Adrenal gland (tissue), 19 donors: ENCODE measurements at places on chromosomes 7 and 10. TPM values are rescaled to one million over a fixed set of nuclear protein-coding genes. Genes with fewer than 3 reads are reported as not detected.

DNA sequence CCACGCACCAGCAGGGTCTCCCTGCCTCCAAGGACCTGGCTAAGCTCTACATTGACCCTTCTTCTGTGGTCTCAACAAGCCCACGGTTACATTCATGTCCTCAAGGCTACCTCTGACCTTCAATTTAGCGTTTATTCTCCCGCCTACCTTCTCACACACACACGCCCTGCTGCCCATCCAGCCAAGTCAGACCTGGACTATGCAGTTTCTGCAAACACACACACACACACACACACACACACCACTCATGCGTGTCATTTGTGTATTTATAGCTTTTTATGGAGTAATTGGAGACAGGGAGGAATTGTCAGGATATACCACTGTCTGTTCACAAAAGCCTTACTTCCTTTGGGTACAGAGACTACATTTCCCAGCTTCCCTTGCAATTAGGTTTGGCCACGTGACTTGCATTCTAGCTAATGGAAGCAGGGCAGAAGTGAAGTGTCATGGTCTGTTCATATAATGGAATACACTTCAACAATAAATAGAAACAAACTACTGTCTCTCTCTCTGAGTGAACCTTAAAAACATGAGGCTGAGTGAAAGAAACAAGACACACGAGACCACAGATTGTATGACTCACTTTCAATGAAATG, 53.8 kb upstream of the CPXM2 start:
- H3K27ac ChIP-seq, result no peak overlapping the region
- H3K4me1 ChIP-seq, result no peaks in the 10 kb centered on the region
- no peaks in the 10 kb centered on the region for H3K27me3 ChIP-seq
- no peak overlapping the region for H3K4me3 ChIP-seq

GRCh38 chr7:103912891-103913605, 76.4 kb downstream of the RELN start:
- DNase-seq, result no peak
- H3K27me3 ChIP-seq, result no peaks in the 10 kb centered on the region
- no peak overlapping the region for H3K27ac ChIP-seq
- no peaks in the 10 kb centered on the region for H3K4me1 ChIP-seq

- no peak overlapping the region for H3K27ac ChIP-seq
- H3K4me3 ChIP-seq, result no peak overlapping the region
- DNase-seq, result no peak
- no peaks in the 10 kb centered on the region for H3K36me3 ChIP-seq
These were observed 2.0 kb downstream of the DBNL start for GRCh38 chr7:44046321-44047061.

DNA sequence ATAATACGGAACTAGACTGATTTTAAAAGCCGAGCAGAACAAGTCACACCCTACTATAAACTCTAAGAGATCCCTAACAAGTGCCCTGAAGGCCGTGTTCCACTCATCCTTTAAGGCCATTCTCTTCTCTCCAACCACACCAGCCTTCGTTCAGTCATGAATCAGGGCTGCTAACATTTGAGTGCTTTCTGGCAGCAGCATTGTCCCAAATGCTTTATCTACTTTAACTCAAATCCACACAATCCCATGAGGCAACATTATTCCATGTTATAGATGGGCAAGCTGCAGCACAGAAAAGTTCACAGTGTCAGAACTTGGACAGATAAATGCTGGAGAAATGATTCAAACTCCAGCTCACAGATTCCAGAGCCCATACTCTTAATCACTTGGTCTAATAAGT, 73.5 kb downstream of the MALSU1 start:
- H3K4me1 ChIP-seq, result no peaks in the 10 kb centered on the region
- no peak overlapping the region for H3K4me3 ChIP-seq
- H3K36me3 ChIP-seq, result no peaks in the 10 kb centered on the region
- no peaks in the 10 kb centered on the region for H3K27me3 ChIP-seq

DNA sequence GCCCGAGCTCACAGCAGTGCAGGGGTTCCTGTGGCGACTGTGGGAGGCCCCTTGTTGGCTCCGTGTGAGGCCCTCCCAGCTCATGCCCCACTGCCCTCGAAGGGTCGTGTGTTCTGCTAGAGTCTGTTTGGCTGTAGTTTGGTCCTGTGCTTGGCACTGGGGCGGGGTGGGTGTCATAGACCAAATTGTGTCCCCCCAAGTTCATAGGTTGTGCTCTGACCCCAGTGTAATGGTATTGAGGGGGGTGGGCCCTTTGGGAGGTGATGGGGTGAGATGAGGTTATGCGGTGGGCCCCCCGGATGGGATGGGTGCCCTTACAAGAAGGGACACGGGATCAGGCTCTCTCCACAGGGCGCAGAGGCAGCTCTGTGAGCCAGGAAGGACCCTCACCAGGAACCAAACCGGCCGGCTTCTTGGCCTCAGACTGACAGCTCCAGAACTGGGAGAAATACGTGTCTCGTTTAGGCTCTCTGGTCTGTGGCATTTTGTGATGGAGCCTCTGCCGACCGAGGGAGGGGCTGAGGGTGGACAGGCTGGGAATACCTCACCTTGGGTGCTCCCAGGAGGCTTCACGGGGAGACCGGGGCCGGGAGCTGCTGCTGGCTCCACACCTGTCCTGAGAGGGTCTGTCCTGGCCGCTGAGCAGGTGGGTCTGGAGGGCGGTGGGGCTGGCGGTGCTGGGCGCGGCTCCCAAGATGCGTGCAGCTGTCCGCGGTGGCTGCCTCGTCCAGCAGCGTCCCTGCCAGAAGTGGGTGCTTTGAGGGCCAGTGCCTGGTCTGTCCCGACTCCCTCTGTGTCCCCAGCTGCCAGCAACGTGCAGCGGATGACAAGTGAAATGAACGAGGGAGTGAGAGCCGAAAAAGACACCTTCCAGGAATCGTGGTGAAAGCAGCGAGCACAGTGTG, 89.4 kb downstream of the INPP5A start:
- H3K4me3 ChIP-seq, result no peak overlapping the region
- H3K4me1 ChIP-seq, result peaks cover 48% of the 10 kb centered on the region
- no peak for DNase-seq
- peak overlapping the region; percentile 81 for H3K27ac ChIP-seq
- H3K27me3 ChIP-seq, result no peaks in the 10 kb centered on the region

DNA sequence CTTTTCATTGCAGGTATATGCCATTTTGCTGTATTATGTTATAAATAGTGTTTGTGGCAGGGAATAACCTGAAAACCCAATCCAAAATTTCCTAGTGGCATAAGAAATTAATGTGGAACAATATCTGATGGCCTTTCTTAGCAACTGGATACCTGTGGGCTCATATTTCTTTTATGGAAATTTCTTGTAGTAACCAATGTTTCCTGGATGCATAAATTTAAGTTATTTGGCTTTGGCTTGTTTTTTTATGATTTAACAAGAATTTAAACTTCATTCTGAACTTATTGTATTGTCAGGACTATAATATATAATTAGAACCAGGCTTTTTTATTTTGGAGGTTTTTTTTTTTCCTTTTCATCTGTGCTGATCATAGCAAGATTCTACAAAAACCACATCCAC, 30.1 kb downstream of the TBC1D12 start:
- H3K27ac ChIP-seq, result no peak overlapping the region
- no peak for DNase-seq
- H3K4me1 ChIP-seq, result no peaks in the 10 kb centered on the region
- no peaks in the 10 kb centered on the region for H3K27me3 ChIP-seq

DNA sequence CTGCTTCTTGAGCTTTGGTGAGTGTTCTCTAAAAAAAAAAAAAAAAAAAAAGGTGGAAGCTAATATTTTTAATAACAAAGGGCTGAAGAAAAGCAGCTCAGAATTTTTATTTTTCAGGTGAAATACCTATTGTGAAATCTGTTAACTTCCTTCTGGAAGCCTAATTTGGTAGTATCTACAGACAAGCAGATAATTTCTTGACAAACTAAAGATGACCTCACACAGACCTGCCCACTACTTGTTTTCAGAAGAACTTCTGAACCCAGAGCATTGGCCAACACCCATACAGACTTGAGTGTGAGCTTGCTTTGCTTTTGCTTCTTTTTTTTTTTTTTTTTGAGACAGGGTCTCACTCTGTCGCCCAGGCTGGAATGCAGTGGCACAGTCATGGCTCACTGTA, 31.2 kb downstream of the LRRC4 start:
- no peak overlapping the region for H3K27ac ChIP-seq
- H3K27me3 ChIP-seq, result no peaks in the 10 kb centered on the region
- peaks cover 34% of the 10 kb centered on the region for H3K4me1 ChIP-seq
- H3K4me3 ChIP-seq, result no peak overlapping the region
- H3K36me3 ChIP-seq, result no peaks in the 10 kb centered on the region
- no peak for DNase-seq

DNA sequence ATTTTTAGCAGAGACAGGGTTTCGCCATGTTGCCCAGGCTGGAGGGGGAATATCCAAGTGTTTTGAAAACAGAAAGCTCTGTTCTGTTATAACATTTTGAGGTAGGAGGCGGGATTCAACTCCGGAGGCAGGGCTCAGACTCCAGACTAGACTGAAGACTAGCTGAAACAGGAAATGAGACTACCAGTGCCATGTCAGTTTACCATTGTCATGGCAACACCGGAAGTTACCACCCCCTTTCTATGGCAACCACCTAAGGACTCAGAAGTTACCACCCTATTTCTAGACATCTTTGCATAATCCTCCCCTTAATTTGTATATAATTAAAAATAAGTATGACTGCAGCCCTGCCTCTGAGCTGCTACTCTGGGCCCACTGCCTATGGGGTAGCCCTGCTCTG, 1069.1 kb upstream of the AUTS2 start:
- H3K4me3 ChIP-seq, result no peak overlapping the region
- H3K27me3 ChIP-seq, result no peaks in the 10 kb centered on the region
- no peaks in the 10 kb centered on the region for H3K36me3 ChIP-seq
- no peak overlapping the region for H3K27ac ChIP-seq

DNA sequence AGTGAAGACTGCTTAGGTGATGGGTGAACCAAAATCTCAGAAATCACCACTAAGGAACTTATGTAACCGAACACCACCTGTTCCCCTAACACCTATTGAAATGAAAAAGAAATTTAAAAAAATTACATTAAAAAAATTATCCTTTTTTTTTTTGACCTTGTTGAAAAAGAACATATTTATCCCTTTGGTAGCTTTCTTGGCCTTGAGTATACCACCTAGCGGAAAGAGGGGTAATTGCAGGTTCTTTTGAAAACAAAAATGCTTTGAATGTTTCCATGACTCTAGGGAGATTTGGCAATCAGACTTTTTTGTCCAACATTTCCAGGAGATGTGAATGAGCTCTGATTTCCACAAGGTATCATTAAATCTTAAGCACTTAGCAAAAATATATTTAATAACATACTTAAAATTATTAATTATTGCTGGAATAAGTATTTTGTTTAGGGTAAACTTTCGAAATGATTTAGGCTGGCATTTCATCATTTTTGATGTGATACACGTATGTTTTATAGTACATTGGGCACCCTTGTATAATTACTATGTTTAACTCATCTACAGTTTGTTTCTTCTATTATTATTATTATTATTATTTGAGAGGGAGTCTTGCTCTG, 47.0 kb upstream of the ELMO1 start:
- no peaks in the 10 kb centered on the region for H3K4me1 ChIP-seq
- no peak overlapping the region for H3K4me3 ChIP-seq
- H3K27me3 ChIP-seq, result no peaks in the 10 kb centered on the region
- H3K36me3 ChIP-seq, result no peaks in the 10 kb centered on the region
- H3K27ac ChIP-seq, result no peak overlapping the region
- no peak for DNase-seq

GRCh38 chr10:98260350-98260749, 7.6 kb downstream of the LOXL4 start:
- DNase-seq, result no peak
- no peak overlapping the region for H3K4me3 ChIP-seq
- no peaks in the 10 kb centered on the region for H3K36me3 ChIP-seq
- no peaks in the 10 kb centered on the region for H3K27me3 ChIP-seq

GRCh38 chr7:147861058-147861716, 729.4 kb upstream of the C7orf33 start:
- no peaks in the 10 kb centered on the region for H3K27me3 ChIP-seq
- H3K4me1 ChIP-seq, result no peaks in the 10 kb centered on the region
- no peak overlapping the region for H3K4me3 ChIP-seq
- no peaks in the 10 kb centered on the region for H3K36me3 ChIP-seq
- no peak overlapping the region for H3K27ac ChIP-seq

DNA sequence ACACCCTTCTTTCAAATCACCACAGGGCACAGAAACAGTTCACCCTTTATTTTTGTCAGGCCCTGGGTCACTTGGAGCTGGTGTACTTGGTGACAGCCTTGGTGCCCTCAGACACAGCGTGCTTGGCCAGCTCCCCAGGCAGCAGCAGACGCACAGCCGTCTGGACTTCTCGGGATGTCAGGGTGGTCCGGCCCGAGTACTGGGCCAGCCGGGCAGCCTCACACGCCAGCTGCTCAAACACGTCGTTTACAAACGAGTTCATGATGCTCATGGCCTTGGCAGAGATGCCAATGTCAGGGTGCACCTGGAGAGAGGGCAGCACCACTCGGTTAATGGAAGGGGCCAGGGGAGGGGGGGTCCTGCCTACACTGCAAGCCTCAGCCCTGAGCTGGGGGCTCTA, 2.5 kb downstream of the H2BK1 start:
- DNase-seq, result no peak
- no peak overlapping the region for H3K27ac ChIP-seq
- no peaks in the 10 kb centered on the region for H3K4me1 ChIP-seq
- no peaks in the 10 kb centered on the region for H3K27me3 ChIP-seq

DNA sequence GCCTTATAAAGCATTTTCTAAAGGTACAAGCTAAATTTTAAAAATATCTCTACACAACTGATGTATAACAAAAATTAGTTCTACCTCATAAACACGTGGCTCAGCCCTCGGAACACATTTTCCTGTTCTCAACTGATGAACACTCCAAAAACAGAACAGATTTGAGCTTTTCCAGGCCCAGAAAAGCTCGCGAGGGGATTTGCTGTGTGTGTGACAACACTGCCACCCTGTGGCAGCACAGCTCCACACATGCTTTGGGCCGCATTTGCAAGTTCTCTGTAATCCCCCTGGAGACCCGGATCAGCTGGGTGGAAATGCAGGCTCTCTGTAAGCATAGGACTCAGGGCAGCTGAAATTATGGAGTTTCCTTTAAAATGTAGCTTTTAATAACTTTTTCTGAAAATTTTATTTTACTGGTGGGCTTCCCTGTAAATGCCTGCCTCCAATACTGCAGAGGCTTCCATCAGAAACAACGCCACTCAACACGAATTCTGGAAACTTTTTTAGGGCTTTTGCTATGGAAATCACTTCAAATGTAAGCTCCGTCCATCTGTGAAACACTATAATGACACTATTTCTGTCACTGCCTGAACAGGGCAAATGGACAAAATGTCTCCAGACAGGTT, 155.5 kb downstream of the COBL start:
- H3K4me1 ChIP-seq, result no peaks in the 10 kb centered on the region
- no peak overlapping the region for H3K4me3 ChIP-seq
- DNase-seq, result peak; percentile 59
- H3K36me3 ChIP-seq, result no peaks in the 10 kb centered on the region
- H3K27ac ChIP-seq, result no peak overlapping the region

Gene CCL24
- not detected for polyA plus RNA-seq

Gene FRMD4A
- 9.1 TPM for polyA plus RNA-seq

Gene FAM170B
- polyA plus RNA-seq, result not detected

Gene PMPCB
- 51.9 TPM for polyA plus RNA-seq

Gene AKR1C3
- polyA plus RNA-seq, result 31.7 TPM
